ENCODE measurements at places on chromosomes 13 and 19. TPM values are rescaled to one million over a fixed set of nuclear protein-coding genes. Genes with fewer than 3 reads are reported as not detected.

DNA sequence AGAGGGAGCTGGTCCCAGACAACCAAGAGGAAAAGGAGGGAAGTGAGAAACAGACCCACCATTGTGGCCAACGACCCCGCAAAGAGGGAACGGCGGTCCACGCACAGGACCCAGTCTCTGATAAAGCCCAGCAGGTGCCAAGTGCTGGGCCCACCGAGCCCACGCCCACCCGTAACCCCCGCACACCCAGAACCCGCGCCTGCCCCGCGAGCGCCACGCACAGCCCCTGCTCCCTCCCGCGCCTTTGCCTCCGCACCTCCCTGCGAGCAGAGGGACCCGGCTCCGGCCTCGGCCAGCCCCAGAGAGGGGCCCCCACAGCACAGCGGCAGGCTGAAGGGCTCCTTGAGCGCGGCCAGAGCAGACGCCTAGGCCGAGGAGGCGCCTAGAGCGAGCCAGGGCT lies 1192.2 kb downstream of the PCDH17 start:
- DNase-seq, result no peak

DNA sequence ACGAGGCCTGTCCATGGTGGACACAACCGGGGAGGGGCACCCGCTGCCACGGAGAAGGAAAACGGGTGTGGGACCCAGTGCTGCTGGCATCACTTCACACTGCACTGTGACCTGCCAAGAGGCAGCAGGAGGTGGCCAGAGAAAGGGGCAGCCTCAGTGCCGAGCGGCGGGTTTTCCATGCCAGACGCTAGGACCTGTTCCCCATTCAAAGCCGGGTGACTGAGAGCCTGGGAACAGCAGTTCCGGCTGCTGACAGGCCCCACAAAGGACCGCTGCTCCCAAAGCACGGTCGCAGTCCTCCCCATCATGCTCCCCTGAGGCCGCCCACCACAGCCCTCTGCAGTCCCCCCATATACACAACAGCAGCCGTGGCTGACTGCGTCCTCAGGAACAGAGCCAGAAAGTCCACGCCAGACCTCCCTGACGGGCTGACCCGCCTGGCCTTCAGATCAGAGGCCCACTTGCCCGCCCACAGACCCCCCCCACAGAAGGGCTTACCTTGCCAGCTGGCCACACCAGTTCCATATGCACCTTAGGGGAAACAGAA lies 5.4 kb downstream of the AKAP8 start:
- DNase-seq, result no peak

DNA sequence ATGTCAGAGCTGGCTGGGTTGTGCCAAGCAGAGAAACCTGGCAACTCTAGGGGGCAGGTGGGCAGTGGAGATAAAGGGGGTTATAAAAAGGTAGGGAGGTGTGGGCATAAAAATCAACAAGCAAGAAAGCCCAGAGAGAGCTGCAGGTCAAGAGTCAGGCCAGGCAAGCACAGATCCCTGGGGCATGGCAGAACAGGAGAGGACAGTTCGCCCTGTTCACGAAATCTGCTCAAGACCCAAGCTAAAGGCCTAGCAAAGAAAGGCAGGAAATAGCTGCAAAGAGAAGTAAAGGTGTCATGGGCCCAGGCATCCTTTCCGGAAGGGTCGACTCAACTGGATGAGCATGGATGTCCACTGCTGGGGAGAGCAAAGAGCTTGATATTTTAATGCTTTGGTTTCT lies 3.4 kb downstream of the MBNL2 start:
- DNase-seq, result no peak

Gene TMC4
- total RNA-seq, result 0.86 TPM

DNA sequence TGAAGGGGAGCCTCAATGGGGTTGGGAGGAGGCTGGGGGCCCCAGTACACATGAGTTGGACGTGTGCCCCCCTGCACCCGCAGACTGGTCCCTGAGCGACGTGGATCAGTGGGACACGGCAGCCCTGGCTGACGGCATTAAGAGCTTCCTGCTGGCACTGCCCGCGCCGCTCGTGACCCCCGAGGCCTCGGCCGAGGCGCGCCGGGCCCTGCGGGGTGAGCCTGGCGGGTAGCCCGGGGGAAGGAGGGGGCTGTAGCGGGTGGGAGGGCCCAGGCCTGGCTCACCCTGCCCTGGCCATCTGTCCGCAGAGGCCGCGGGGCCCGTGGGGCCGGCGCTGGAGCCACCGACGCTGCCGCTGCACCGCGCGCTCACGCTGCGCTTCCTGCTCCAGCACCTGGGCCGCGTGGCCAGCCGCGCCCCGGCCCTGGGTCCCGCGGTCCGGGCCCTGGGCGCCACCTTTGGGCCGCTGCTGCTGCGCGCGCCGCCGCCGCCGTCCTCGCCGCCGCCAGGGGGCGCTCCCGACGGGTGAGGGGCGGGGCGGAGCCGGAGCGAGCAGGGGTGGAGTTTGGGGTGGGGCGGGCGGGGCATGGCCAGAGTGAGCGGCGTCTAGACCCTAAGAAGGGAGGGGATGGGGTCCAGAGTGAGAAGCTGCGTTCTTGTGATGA lies 8.1 kb downstream of the PIK3R2 start:
- no peak for DNase-seq
